ENCODE measurements at places on chromosomes 2 and 18.

DNA sequence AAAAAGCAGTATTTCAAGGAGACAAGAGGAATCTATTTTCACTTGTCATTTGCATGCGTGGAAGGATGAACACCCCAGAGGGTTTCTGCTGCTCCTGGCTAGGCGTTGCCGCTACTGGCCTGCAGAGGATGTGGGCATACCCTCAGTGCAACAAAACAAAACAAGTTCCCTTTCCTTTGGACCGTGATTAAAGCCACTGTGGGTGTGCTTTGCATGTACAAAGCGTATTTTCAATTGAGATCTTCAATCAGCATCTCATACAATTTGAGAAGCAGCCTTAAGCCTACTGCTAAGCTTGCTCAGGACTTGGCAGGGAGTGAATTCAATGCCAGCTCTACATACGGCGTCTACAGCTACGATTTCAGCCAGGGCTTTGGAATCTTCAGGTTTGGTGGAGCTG is 298.4 kb downstream of the LPIN1 start:
- DNase-seq: no peak

DNA sequence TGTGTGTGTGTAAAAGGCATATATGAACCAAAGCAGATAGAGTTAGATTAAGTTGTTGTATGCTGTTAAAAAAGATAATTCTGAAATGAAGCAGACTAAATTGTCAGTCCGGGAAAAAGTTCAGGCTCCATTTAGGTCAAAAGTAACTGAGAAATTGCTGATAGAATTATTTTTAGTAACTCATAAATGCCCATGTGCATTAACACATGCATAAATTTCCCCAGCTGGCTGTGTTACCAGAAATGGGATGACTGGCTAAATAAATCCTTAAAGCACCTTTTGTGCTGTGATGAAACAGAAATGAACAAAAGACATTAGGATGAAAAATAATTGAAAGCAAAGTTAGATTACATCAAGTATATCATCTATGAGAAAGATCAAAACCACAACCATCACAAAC is 111.3 kb downstream of the NYAP2 start:
- DNase-seq: no peak

- no peak for DNase-seq
Observed at GRCh38 chr2:175832866-175833265, 169.2 kb downstream of the LNPK start.

DNA sequence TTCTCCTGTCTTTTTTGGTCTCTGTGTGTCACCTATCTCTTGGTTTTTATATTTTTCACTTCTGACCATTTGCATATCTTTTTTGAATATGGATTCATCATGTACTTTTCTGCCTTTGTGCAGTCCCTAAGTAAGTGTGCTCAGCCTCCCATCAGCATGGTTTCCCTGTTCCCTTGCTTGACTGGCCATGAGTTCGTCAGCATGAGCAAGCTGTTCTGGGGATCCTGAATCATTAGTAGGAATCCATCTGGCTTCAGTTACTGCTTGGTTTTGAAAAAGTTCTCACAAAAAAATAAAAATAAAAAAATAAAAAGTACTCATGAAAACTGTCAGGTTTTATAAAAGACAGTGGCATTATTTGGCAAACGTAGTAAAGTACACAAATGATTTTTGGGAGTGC is 144.1 kb downstream of the NCOA1 start:
- DNase-seq: no peak

- no peak for DNase-seq
Observed at GRCh38 chr18:52395146-52395852, 55.3 kb downstream of the DCC start.

DNA sequence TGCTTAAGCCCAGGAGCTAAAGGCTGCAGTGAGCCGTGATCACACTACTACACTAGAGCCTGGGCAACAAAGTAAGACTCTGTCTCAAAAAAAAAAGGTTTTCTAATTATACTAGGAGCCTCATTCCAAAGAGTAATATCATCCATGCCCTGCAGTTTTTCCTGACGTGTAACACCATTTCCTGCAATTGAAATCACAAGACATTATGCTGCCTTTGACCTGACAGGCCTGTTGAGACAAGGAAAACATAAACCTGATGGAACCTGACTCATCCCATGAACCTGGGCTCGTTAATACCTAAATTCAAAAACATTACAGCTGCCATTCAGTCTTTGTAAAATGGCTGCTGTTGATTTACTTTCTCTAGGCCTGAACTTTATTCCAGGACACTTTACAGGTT is 58.7 kb upstream of the PEX13 start:
- no peak for DNase-seq

All from NCI-H2081 (cell line).